Skin of body (tissue), 3 donors: ENCODE measurements at places on chromosomes 4 and X.

- DNase-seq, result no peak
Observed at GRCh38 chr4:41420541-41420940, 117.4 kb upstream of the LIMCH1 start.

GRCh38 chrX:51215266-51215665 lies 117.4 kb upstream of the NUDT10 start:
- no peak for DNase-seq

DNA sequence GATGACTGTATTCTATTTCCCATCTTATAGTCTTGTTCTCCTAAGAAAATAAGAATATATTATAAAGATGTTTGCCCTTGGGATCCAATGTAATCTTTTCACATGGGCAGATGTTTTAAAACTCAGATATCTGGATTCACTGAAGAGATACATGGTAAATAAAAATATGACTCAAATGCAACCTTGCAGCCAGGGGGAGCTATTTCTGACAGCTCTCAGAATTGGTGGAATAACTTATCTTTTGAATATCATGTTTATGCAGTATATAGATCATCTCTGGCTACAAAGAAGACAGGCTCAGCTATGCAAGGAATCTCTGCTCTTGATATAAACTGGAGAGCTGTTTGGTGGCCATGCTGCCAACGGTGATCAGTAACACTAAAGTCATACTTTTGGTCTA lies 274.7 kb downstream of the GLUD2 start:
- no peak for DNase-seq

- DNase-seq, result no peak
Observed at GRCh38 chr4:163679189-163679588, 184.7 kb downstream of the TMA16 start.

- no peak for DNase-seq
Observed at GRCh38 chr4:27000122-27000521, 139.5 kb downstream of the STIM2 start.

GRCh38 chr4:138555584-138555983 lies 313.4 kb upstream of the SLC7A11 start:
- no peak for DNase-seq

- DNase-seq, result no peak
Observed at GRCh38 chrX:134780908-134781307, 122.6 kb upstream of the PLAC1 start.

DNA sequence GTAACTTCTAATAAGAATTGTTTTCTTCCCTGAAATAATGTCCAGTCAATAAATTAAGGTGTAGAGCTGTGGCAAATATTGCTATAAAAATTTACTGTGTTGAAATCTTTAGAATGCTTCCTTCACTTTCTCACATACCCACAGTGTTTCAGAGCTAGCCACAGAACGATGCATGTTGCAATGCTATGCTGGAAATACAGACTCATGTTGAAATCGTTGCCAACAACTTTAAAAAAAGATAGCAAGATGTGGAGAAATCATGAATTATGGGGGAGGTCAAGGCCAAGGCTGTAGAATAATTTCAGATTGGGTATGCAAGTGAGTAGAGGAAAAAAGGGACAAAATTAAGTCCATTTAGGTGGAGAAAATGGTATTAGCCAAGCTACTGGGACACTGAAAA lies 204.8 kb downstream of the VEGFC start:
- peak; percentile 17 for DNase-seq

- DNase-seq, result no peak
Observed at GRCh38 chrX:14598330-14598729, 69.0 kb downstream of the GLRA2 start.

- DNase-seq, result peak; percentile 23
Observed at GRCh38 chrX:55057675-55058249, 17.1 kb upstream of the PAGE2B start.

DNA sequence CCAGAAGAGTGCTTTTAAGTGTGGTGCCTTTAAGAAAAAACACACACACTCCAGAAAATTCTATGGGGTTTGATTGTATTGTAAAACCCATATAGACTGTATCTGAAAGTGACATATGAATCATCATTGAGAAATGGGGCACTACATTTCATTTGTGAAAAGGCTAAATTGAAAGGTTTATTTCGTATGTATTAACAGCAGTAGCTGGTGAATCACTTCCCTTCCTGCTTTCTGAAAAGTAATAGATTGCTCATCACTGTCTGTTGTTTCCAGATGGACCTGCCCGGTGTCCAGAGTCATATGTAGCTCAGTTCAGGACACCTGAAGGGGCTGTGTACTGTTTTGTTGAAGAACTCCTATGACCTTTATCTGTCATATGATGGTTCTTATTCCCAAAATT lies 28.1 kb upstream of the HPRT1 start:
- DNase-seq, result no peak

- DNase-seq, result peak; percentile 53
Observed at GRCh38 chrX:48573690-48574269, 504 bp upstream of the RBM3 start.
